ENCODE measurements at places on chromosomes 11 and 22. TPM values are rescaled to one million over a fixed set of nuclear protein-coding genes. Genes with fewer than 3 reads are reported as not detected.

GRCh38 chr11:65776710-65777141 lies 4.0 kb downstream of the AP5B1 start:
- DNase-seq: no peak

DNA sequence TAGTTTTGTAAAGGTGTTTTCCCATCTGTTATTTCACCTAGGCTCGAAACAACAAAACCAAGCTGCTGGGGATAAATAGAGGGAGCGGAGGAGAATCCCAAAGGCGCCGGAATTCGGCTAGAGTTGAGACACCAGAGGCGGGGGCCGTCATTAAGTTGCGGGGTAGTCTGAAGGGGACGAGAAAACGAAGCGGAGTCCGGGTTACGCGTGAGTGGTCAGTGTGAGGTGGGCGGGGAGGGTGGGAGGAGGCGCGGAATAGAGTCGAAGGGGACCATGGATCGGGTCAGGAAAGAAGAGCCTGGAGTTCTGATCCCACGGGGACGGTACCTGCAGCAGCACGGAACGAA lies 361 bp downstream of the SRPRA start:
- DNase-seq: no peak

DNA sequence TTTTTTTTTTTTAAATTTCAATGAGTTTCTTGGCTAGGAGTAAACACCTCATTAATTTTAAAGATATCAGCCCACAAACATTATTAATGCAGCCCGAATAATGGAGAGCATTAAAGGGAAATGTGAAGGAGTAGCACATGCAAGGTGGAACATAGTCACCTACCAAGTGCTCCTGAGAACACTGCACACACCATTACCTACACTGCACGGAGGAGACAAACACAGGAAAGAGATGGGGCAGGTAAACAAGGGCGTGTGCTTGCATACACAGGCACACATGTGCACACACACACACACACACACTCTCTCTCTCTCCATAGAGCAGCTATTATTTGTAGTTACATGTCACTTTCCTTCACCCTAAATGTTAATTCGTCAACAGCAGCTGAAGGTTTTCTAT lies 30.2 kb downstream of the HTR3B start:
- no peak for DNase-seq

- DNase-seq: no peak
Observed at GRCh38 chr22:29626497-29627195, 23.2 kb downstream of the NF2 start.

- DNase-seq: no peak
Observed at GRCh38 chr11:23336961-23337360, 476.7 kb upstream of the CCDC179 start.

The PPFIBP2 gene
- polyA plus RNA-seq: 105 TPM

The OR52K2 gene
- polyA plus RNA-seq: not detected

The RAB38 gene
- polyA plus RNA-seq: 5.5 TPM

Data from testis (tissue), 5 donors.